NCI-H1105 treated with DMSO at 0.1 percent for 48 hours (cell line): ENCODE measurements at places on chromosomes 5 and 9.

GRCh38 chr5:168014433-168015123 is 276.9 kb upstream of the WWC1 start:
- DNase-seq = no peak

GRCh38 chr9:121500165-121500478 is 478 bp upstream of the GGTA1 start:
- DNase-seq = no peak

DNA sequence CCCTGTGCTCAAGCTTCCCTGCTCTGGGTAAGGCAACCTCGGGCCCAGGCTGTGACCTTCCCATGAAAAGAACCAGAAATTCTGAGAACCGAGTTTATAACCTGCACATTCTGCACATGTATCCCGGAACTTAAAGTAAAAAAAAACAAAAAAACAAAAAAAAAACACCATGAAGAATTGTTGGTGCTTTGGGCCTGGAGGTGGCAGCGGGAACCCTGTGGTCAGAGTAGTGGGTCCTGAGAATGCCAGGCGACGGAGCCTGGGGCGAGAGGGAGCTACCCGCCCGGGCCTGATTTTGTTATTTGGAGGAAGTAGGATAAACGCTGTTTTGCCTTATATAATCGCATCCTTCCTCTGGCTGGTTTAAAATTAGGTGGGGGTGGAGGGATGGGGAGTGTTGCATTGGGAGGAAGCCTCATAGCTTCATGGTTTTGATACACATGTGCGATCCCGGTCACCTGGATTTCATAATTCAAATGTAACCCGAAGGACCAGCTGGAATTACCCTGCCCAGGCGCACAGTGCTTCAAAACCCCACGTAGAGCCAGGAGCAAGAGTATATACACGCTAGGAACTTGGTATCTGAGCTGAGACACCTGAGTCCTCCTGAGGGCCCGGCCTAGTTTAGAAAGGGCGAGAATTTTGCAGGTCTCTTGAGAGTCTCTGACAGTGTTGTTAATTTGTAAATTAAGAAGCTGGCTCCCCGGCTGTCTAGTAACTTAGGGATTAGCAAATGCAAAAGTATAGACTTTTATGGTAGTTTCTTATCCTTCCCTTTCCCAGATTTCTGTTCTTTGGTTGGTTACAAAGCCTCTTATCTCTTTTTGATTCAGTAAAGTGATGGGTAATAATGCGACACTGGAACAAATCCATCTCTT is 2.8 kb downstream of the MSX2 start:
- DNase-seq = no peak

GRCh38 chr9:88534456-88535225 is at the start of gene NXNL2:
Gene NXNL2 (plus strand): TSS chr9:88535178. CDS start chr9:88535435, 257 bp downstream.
- peak; percentile 58 for DNase-seq

DNA sequence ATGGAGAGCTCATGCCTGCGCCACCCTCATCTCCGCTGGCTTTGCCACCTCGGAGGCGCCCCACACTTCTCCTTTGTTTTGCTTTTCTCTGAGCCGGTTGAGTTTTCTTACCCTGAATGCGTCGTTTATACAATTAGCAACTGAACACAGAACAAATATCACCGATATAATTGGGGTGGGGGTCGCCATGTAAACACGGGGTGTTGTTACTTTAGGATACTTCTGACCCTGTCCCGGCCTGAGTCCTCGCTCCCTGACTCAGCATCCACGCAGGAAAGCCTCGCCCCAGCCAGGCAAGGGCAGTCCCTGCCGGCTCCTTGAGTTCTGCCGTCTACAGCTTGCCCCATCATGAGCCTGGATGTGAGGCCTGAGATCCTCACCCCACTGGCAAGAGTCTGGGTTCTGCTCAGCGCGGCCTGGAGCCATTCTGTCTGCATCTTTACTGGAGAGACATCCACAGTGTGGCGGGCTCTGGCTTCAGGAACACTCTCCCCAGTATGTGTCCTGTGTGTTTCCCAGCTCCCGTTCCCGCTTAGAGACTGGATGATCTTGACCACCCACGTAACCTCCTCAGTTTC is 5.5 kb downstream of the NKX2-5 start:
- DNase-seq = no peak

DNA sequence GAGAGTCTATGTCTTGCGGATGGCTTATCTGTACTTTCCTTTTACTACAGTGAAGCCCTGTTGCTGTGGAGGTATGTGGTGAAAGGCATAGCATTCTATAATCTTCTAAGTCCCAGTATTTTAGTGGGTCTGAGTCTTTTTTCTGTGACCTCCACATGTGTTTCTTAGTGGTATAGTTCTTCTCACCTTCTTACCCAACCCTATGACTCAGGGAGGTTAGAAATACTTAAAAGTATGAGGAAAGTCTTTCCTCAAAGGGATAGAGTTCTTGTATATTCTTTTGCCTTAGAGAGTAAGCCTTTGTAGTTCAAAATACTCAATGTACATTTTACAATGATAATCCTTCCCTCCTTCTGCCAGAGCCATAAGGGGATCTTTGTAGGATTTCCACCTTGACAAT is 621.9 kb upstream of the CTNND2 start:
- DNase-seq = no peak

- DNase-seq = peak; percentile 87
Measured at GRCh38 chr5:168898247-168898911, 319.2 kb upstream of the PANK3 start.

DNA sequence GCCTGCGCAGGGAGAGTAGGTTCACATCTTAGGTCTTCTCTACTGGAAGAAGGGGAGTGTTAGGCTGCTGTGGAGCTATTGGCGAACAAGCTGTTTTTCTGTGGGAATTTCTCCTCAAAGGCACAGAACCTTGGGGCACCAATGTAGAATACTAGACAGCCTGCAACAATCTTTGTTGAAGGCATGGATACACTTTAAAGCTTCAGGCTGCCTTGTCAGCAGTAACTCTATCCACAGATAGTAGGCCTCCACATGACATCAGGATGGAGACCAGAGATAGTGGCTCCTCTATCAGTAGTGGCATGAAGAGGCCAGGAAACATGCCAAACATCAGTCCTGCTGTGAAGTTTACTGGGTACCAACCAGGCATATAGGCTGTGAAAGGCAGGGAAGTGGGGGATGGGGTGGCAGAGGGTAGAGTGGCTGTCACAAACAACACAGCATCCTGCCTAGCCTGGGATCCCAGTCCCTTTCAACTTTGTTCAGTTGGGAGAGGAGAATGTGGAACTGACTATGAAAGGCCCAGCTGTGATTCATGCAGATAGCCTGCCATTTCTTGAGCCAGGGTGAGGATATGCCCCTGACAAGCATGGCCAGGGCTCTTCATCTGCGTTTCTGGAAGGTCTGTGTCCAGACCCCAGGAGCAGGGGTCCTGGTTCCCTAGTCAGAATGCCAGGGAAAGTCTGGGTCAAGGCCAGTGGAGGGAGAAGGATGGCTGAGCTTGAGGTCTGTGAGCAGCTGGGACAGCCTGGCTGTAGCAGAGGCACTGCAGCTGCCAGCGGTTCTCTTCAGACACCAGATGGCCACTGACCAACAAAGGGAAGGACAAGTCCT is 1.0 kb upstream of the HK3 start:
- no peak for DNase-seq

- DNase-seq = no peak
Measured at GRCh38 chr9:83220730-83221129, 157.8 kb upstream of the RASEF start.

DNA sequence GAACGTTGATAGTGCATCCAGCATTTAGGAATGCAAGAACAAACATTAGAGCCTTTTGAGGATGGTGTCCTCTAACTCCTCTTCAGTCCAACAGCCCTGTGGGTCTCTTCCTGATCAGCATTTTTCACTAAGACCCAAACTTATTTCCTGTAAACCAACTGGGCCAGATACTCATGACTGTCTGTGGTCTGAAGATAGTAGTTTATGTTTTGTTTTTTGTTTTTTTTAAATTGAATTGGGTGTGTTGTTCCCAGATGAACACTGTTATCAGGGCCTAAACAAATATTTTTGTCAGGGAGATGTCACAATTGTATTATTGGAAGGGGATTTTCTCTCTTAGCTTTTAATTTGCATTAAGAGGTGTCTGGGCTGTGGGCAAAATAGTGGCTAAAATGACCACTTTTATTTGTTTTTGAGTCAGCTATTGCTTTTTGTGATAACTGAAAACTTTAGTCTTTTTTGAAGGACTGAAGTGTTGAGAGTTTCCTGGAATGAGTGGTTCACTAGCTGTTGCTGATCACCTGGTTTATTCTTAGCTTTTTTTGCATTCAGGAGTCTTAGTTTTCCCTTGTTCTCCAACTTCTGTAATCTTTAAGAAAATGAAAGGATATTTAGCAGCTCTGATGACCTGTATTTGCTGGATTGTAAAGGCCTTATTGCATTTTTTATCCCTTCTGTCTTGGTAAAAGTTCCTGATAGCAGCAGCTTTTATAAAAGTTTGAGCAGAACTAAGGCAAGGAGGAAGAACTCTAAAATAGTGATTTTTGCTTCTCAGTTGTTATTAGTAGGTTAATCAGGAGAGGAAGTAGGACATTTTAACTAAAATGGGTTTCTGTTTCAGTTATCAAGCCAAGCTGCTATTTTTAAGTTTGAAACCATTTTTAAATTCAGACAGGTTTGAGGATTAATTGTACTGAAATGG is 5.5 kb downstream of the MAN2A1 start:
- DNase-seq = no peak

DNA sequence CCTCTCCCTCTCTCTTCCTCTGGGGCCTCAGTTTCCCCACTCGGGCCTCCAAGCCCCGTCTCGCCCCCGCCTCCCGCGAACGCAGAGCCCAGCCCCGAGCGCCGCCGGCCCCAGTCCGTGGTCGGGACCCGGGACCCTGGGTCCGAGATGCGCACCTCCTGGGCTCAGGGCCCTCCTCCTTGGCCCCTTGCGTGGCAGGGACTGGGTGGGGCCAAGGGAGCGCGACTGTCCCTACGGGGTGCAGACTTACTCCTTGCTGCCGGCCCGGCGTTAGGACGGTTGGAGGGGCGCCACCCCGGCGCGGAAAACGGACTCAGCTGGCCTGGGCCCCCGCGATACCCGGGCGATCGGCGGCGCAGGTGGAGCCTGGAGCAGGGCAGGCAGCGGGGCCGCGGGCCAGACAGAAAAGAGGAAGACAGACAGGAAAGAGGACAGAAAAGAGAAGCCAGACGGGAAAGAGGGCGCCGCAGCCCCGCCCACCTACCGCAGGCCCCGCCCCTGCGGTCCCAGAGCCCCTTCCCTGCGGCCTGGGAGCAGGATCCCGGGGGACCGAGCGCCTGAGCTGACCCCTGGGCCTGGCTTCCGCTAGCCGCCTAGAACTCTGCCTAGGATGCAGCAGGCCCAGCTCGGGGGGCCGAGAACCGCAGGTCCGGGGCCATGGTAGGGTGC is at the start of gene GBGT1:
Gene GBGT1 (minus strand): TSS at position 411 of the 669 bp plus-strand sequence. CDS start 1,502 bp downstream, outside the sequence.
- no peak for DNase-seq

DNA sequence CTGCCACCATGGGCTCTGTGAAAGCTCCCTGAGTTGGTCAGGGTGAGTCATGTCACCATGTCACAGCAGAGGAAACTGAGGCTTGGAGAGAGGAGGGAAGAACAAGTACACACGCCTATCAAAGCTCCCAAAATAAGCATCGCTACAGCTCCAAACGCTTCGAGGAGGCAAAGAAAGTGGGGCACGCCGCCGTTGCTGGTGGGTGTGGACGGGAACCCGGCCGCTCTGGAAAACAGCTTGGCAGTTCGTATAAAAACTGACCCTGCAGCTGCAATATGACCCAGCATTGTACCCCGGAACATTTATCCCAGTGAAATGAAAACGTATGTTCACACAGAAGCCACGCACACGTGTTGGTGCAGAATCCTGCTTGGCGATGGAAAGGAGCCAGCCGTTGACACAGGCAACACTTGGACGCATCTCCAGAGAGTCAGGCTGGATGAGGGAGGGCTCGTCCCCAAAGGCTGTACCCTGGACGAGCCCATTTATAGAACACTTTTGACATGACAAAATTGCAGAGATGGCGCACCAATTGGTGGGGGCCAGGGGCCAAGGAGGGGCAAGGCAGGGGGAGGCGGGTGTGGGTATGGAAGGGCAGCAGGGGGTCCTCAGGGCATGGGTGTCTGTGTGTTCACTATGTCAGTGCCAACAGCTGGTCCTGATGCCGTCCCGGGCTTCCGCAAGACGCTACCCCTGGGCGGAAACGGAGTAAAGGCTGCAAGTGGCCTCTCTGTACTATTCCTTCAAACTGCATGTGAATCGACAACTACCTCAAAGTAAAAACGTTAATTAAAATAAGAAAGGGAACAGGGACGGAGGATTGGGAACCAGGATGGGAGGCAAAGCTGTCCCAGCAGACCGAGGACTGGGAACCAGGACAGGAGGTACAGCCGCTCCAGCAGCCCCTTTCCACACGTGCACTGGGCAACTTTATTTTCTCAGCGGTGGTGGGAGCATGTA is 173.0 kb downstream of the OLFM1 start:
- DNase-seq = no peak

- DNase-seq = no peak
Measured at GRCh38 chr5:172054611-172055153, 48.2 kb upstream of the FBXW11 start.

DNA sequence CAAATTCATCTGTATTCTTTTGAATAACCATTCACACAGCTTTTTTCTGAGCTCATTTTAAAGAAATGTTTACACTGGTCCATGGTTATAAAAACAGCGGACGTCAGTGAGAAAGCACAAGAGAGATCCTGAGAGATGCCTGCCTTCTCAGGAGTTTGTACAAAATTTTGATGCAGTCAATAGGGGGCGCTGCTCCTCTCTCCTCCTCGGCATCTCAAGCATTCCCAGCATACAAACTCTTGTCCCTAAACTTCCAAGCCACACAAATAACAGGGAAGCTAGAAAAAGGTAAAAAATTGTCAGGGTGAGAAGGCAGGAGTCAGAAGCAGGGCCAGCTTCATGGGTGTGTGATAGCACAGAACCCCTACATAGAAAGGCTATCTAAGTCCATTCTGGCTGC is 11.2 kb upstream of the CCDC152 start:
- no peak for DNase-seq

GRCh38 chr5:32916648-32917047 is 205.5 kb downstream of the NPR3 start:
- no peak for DNase-seq

DNA sequence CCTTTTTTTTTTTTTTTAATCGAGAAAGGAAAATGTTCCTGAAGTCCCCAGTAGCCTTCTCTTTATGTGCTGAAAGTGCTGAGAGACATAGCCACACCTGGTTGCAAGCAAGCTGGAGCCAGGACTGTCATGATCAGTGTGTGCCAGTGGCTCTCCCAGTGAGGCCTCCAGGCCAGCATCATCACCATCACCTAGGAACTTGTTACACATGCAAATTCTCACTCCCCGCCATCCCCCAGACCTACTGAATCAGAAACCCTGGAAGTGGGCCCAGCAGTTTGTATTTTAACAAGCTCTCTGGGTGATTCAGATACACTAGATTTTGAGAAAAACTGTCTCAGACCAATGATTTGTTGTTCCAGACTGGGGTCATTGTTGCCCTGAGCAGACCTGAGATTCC is 181.9 kb upstream of the GLRA1 start:
- no peak for DNase-seq
